ENCODE measurements at places on chromosomes 3 and 15.

- no peak for DNase-seq
Observed at GRCh38 chr3:57675530-57675929, 17.3 kb downstream of the DENND6A start.

DNA sequence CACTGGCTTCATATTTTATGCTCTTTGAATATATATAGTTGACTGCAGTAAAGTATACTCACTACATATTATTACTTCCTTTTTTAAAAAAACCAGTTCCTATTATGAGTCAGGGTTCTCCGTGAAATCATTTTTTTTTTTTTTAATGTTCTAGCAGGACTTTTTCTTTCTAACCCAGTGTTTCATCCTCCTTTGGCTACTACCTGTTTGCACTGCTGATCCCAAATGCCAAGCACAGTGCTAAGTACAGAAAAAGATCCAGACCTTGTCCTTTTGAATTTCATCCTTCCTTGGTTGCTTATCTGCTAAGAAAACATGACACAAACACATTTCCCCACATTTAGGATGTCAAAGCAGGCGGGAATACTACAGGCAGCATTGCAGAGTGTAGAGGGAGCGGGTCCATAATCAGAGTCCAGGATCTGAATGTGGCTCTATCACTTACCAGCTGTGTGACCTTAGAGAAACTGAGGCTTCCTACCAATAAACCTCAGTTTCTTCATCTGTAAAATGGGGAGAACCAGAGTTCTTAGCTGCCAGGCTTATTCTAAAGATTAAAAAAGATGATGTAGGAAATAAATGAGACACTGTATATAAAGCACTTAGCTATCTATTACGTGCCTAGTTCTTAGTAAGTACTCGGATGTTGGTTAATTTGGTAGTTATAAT, 37.2 kb upstream of the ANPEP start:
- no peak for DNase-seq

GRCh38 chr15:99157456-99157855, 52.6 kb downstream of the SYNM start:
- no peak for DNase-seq

DNA sequence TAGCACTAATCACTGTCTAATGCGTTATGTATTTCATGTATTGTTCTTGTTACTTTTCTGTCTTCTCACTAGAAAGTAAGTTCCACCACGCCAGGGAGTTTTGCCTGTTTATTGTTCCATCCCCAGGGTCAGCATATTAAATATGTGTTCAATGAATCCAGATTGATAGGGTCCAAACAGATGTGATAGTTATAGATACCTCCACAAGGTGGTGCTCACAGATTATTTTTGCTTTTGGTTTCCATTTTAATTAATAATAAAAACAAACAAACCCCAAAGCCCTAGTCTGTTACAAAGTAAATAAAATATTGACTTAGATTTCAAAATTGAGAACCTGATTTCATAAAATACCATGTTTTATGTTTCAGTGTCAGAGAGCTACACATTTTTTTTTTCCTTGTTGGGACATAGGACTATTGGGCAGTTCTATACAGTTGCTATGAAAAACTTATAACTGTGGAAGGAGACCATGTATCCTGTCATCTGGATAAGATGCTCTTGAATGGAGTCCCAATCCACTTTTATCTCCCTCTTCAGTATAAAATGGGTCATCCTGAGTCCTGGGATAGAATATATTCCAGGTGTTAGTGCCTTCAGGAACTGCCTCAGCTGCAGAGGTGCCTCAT, 12.4 kb downstream of the OTOL1 start:
- DNase-seq = no peak

GRCh38 chr3:141291559-141292355, 60.1 kb downstream of the PXYLP1 start:
- DNase-seq = no peak

- DNase-seq = peak; percentile 43
Observed at GRCh38 chr3:67357610-67358458, 296.6 kb downstream of the SUCLG2 start.

DNA sequence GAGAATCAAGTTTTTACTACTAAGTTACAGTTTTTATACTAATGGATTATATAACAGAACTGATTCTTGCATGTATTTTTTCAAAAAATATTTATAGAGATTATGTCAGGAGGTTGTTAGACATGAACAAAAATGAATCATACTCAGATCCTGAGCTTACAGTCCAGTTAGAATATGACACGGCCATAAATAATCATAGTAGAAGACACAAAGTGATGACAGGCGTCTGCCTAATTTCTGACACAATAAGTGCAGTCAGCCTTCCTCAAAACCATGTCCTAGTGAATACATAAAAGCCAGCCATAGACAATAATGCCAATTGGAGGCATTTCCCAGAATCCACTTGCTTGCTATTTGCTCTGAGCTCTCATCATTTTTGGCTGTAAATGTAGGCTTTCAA, 81.7 kb upstream of the POU1F1 start:
- DNase-seq = no peak

GRCh38 chr15:62824111-62825015, 218.2 kb upstream of the TPM1 start:
- no peak for DNase-seq

DNA sequence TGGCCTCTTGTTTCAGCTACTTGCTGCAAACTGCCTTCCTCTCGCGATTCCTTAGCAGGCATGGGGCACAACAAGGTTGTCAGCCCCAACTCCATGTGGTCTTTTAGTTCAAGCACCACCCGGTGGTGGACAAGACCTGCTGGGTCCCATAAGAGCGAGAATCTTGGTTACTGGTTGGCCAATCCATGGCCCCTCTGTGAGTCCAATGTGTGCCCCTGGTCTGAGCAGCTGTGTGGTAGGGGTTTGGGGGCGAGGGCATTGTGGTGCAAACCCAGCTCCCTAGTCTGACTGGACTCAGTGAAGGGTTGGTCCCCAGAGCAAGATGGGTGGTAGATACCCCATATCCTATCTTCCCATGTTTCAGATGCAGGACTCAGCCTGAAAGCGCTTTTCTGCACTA, 48.8 kb downstream of the MESD start:
- DNase-seq = no peak

- DNase-seq = no peak
Observed at GRCh38 chr15:46207341-46207740, 572.5 kb downstream of the SQOR start.

DNA sequence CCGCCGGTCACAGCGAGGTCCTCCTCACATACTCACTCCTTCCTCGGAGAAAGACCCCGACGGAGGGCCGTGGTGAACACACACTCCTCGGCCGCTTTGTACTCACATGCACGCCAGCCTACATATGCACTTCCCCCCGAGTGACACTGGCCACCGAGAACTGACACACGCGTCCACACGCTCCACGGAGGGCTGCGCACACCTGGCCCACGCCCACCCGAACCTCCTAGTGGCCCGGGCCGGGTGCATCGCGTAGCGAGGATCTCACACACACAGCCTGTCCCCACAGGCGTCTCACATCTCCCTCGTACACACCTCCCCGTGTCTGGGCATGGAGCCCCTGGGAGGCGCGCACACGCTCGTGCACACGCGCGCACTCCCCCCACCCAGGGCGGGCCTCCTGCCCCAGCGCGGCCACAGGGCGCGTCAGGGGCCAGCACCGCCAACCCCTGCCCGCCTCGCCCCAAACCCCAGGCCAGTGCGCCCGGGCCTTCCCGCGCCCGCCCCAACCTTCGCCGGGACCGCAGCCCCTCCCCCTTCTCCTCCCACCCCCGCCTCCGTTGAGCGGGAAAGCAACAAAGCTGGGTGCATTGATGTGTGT, 411 bp upstream of the C3orf70 start:
- no peak for DNase-seq

GRCh38 chr3:151838574-151839312, 24.8 kb downstream of the AADAC start:
- peak; percentile 61 for DNase-seq

GRCh38 chr3:73141525-73141924, 80.1 kb downstream of the EBLN2 start:
- no peak for DNase-seq

- no peak for DNase-seq
Observed at GRCh38 chr15:85307687-85308045, 72.7 kb upstream of the AKAP13 start.

- DNase-seq = no peak
Observed at GRCh38 chr3:22322861-22323260, 571.9 kb upstream of the ZNF385D start.

DNA sequence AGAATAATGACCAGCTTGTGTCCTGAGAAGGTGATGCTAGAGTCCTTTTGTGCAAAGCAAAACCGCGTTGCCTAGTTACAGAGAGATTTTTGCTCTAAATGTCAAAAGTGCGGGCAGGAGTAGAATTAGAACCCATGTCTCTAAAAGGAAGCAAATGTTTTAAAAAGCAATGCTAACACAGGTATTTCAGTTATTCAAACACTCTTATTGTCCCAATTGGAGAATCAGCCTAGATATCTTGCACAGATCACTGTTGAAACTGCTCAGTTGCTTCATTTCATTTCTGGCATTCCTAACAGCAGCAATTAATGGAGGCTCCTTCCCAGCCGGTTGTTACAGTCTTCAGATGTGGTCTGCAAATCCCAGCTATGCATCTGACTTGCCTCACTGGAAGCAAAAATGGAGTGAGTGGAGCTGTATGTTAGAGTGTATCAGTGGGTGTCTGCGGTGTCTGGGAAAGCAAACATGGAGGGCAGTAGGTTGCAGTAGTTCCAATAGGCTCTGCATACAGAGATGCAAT, 55.6 kb upstream of the SEMA6D start:
- no peak for DNase-seq

- no peak for DNase-seq
Observed at GRCh38 chr15:76492538-76492937, 156.0 kb downstream of the ISL2 start.

GRCh38 chr3:69944931-69945493, 54.5 kb upstream of the SAMMSON start:
- DNase-seq = no peak

DNA sequence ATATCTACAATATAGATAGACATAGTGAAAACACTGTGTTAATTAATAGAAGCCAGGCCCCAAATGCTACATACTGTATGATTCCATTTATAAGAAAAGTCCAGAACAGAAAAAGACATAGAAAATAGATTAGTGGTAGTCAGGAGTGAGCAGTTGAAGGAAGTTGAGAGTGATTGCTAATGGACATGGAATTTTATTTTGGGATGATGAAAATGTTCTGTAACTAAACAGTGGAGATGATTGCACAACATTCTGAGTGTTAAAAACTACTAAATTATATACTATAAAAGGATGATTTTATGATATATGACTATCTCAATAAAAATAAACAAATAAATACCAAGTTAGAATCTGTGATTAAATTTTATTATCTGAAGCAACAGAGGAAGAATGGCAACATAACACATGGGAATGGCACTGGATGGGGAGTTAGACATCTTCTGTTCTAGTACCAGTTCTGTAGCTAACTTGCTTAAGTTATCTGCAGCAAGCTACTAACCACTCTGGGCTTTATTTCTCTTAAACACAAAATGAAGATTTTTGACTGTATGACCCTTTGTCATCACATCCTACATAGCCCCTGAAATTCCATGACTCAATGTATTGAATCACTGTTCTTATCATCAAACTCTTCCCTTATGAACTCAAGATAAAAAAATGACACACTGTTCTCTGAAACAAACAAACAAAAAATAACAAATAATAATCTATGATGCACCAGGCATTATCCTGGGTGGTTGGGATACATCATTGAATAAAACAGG, 612.7 kb downstream of the TBL1XR1 start:
- DNase-seq = no peak

- DNase-seq = no peak
Observed at GRCh38 chr3:173258697-173259096, 117.7 kb upstream of the SPATA16 start.

DNA sequence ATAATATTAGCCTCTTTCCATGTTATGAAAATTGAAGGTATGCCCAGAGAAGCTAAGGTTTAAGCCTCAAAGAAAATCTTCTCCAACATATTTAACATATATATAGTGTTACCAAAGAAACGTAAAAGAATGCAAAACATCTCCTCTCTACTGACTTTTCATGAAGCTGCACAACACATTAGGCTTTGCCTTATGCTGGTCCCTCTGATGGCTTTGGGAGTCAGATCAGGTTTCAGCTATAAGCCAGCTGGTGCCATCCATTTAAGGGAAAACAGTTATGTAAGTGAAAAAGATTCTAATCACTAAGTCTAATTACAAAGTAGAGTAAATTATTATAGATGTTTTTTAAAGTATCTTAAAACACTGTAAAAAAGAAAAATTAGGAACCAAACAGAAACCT, 410.5 kb downstream of the LSAMP start:
- DNase-seq = no peak

GRCh38 chr15:93180128-93180527, 91.1 kb upstream of the RGMA start:
- no peak for DNase-seq

DNA sequence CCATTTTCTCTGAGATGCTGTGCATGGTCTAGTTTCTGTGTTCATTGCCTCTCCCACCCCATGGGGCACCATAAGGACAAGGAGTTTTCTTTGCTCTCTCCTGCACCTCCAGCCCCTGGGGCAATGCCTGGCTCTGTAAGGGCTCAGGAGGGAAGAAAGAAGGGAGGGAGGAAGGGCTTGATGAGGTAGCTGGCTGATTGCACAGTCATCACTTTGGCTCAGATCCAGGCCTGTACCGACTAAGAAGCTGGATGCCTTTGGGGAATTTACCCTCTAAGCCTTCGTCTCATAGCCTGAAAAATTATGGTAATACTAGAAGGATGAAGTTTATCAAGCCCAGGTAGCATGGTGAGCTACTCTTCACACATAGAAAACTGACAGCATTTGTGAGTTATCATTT, 382.9 kb downstream of the GABRG3 start:
- no peak for DNase-seq

DNA sequence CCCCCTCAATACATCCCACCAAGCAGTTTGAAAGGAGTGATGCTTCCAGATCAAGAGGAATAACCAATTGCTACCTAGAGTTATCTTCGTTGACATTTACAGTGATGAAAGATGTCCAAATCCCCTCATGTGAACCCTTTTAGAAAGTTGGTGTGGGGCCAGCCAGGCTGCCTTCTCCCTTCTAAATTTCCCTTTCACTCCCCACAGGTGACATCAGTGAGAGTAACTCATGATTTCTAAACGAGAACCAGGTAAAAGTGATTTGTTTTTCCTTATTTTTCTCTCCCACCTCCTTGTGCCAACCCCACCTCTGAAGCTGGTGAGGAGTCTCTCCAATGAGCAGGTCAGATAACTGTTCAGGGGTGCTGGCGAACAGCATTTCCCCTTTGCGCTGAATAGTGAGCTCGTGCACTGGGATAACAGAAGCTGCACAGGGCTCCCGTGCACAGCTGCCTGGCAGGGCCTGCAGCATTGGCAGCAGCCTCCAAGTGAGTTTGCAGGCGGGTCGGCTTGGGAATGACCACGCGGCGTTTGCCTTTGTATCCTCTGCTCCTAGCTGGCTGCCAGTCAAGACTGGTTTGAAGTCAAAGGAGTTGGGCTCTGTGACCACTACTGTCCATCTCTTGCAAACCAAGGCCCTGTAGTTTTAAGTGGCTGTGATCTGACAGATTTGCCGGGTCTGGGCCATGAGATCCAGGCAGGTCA, 70.2 kb upstream of the CORO2B start:
- no peak for DNase-seq

GRCh38 chr3:96991231-96991630, 176.8 kb downstream of the EPHA6 start:
- no peak for DNase-seq
